Fibroblast of pulmonary artery (primary cell): ENCODE measurements at places on chromosomes 1 and 21.

DNA sequence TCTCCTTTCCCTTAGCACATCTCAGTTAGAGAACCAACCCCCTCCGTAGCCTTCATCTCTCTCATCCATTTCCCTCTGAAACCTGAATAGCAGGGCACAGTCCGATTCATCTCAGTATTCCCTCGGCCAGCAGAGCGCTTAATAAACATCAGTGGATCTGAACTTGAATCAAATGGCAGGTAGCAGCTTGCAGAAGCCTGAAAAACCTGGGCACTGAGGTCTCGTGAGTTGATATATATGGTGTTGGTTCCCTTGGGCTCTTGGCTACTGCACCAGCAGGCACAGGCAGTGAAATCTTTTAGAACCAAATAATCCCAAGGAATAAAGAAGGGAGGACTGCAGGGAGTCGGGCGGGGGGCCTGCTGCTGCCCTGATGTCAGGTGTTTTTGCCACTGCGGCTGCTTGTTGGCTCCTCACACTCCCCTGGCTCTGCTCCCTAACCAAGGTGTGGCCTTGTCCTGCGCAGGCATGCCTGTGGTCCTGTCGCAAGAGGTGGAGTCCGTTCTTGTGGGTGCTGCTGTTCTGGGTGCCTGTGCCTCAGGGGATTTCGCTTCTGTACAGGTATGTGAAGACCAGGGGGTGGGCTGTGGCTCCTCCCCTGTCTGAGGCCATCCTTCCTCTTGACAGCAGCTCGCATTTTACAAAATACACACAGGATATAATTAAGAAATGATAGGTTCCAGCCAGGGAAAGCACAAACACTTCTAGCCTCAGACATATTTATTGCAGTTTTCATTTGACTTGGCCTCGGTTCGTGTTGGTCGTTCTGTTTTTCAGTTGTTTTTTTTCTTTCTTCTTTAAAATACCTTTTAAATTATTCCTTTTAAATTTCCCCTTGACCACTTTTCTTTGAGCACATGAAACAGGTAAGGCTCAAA is 140.9 kb upstream of the HOOK1 start:
- DNase-seq: no peak

- peak; percentile 53 for DNase-seq
Observed at GRCh38 chr1:100773444-100773843, 53.9 kb downstream of the VCAM1 start.

DNA sequence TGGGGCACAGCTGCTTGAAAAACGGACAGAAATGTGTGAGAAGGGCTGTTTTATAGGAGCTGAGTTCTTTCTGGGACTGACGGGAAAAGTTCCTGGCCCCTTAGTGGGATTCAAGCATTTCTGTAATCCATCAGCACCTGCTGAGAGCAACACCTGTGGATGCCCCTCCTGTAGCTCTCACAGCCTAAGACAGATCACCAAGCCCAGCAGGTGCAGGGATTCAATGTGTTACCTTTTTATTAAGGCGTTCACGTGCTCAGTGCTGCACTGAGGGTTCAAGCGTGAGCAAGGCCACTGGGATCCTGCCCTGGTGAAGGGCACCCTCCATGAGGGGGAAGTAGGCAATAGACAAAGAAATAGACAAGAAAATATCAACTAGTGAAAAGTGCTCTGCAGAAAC is 14.9 kb downstream of the OLFML2B start:
- DNase-seq: no peak

- DNase-seq: no peak
Observed at GRCh38 chr1:185514311-185514710, 197.3 kb upstream of the IVNS1ABP start.

GRCh38 chr1:7313081-7313546 is 458.0 kb upstream of the VAMP3 start:
- no peak for DNase-seq
